Right lobe of liver (tissue), 6 donors: ENCODE measurements at places on chromosomes 2 and 18.

GRCh38 chr18:26438980-26439379 lies 109.4 kb downstream of the KCTD1 start:
- no peak for DNase-seq

- no peak for DNase-seq
Measured at GRCh38 chr18:12883372-12883683, 709 bp downstream of the PTPN2 start.

DNA sequence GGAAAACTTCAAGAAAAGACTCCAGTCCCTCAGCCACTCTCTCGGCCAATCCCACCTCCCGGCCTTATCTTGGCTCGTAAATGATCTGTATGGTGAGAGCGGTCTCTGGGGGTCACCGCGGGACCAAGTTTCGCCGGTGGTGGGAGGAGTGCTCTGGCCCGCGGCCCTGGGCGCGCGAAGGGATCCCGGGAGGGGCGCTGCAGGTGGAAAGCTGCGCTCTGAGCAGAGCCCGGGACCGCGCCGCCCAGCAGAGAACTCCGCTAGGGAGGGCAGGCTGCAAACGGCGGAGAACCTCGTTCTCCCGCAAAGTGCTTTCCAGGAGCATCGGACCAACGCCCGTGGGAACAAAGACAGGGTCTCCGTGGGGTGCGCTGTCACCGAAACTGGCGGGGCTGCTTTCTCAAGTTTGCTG lies 622 bp downstream of the LRP2 start:
- peak; percentile 53 for DNase-seq

DNA sequence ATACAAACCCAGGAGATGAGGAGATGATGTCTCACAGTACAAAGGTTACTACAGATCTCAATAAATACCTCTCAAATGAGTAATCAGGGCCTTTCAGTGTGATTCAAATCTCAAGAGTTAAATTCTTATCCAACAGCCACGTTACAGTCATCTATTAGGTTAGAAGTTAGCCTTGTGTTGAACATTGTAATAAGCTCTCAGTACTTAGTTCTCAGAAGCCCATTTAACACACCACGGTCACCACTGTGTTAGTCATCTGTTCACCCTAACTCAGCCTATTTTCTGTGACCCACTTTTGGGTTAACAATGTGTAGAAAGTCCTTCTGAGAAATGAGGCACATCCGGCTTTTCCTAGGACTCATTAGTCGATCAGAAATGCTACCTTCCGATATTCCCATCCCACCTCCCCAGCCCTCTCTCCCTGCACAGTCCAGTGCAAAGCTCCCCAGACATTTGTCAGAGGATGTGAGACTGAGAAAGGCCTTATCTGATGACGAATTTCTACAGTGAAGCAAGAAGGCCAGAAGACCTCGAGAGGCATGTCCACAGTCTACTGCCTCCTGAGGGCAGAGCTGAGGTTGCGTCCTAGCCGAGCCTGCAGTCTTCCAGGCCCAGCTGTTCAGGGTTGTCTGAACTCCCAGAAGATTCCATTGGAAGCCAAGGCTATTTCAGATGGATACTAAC lies 92.6 kb downstream of the ACTR2 start:
- DNase-seq = no peak

DNA sequence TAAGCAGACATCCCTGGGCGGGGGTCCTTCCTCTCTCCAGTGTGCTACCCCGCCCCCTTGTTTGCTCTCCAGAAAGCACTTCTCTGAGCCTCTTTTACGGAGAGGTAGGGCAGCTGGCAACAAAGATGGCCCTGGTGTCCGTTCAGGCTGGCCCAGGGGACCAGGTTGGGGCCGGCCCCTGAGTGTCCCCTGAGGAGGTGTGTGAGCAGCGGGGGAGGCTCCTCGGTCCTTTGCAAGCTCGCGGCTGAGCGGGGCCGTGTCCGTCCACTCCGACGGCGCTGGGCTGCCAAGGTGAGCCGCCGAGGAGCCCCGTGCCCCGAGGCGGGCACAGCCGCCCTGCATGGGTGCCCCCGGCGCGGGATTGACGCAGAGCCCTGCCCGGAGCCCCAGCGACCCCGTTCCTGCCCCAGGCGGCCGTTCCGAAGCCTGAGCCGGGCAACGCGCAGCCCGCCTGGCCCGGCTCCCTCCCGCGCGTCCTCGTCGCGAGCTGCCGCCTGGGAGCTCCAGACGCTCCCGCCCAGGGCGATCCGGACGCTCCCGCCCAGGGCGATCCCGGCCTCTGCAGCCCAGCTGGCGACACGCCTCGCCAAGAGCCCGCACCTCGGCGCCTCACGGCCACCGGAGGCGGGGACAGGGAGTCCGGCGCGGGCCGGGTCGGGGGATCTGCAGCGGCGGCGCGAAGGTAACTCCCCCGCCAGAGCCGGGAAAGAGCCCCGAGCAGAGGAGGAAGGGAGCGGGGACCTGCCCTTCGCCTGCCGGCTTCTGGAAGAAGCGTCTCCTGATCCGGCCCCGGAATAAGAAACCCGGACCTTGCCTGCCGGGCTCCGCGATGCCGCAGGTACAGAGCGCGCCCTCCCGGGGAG lies at the start of gene PROKR1:
TSS of gene PROKR1 (plus strand) at position 569 of the 863 bp plus-strand sequence. CDS start 2,243 bp downstream, outside the sequence.
- DNase-seq = peak; percentile 71

DNA sequence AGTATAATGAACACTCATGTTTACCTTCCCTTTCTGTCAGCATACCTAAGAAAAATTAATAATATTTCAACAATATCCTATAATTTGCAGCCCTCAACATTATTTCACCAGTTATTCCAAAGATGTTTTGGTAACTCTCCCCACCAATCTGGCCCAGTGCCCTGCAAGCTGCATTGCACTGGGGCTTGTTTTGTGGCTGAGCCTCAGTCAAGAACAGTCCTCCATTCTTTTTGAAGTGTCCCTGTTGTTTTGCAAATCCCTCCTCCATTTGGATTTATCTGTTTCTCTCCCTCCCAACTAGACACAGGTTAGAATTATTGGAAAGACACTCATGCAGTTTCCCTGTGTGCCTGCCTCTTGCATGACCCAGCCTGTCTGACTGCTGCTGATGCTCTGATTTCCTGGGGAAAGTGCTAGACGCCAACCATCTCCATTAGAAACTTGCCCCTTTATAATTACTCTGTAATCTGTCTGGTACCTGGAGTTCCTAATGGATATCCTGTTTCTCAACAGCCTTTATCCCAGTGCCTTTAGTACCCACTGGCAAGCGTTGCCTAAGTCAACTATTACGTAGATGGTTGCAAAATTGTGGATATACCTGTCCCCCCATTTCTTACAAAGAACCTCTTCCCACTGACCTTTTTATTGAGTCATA lies 60.2 kb downstream of the EIF5B start:
- no peak for DNase-seq

GRCh38 chr18:56575819-56576663 lies 62.4 kb downstream of the TXNL1 start:
- no peak for DNase-seq

- no peak for DNase-seq
Measured at GRCh38 chr2:239601201-239601851, 200.5 kb upstream of the HDAC4 start.

- DNase-seq = no peak
Measured at GRCh38 chr2:85711578-85712060, 17.5 kb downstream of the GNLY start.

DNA sequence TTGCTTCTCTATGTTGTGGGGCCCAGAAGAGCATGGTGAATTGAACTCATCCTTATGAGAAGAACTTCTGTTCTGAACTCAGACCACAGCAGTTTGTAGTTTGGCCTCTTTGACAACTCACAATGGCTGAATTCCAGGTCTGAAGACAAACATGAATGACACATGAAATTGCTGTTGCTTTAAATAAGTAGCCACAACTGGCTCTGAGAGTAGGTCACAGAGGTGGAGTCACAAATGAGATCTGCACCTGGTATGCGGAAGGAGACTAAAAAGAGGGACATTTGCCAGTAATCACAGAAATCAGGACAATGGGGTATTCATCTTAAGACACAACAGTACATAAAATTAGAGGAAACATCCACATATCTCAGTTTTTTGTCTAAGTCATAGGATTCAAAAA lies 290.3 kb upstream of the MMADHC start:
- DNase-seq = no peak

GRCh38 chr18:80175451-80176204 lies 66.6 kb downstream of the ADNP2 start:
- DNase-seq = no peak

- DNase-seq = no peak
Measured at GRCh38 chr18:43465483-43465882, 188.2 kb upstream of the SYT4 start.

- DNase-seq = no peak
Measured at GRCh38 chr2:142575561-142575960, 301.9 kb upstream of the KYNU start.

DNA sequence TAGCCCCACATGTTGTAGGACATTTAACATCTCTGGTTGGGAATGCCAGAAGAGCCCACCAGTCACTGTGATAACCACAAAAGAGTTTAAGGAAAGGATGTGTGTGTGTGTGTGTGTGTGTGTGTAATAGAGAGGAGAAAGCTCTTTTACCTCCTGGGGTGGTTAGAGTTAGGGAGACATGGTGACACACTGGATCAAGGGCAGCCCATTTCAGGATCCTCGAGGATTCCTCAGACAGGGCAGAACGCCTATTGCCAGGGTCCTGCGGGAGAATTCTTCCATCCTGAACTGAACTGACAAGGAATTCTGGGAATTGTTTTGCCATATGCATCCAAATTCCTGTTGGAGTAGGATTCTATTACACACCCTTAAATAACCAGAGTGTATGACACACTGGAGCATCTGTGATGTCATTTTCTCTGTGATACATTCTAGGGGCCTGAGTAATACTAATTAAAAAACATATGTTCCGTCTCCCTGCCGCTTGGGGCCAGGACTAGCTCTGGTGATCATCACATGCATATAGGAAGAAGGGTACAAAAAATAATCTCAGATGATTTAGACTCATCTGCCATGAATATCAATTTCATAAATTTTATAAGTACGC lies 156.4 kb upstream of the MMADHC start:
- no peak for DNase-seq

DNA sequence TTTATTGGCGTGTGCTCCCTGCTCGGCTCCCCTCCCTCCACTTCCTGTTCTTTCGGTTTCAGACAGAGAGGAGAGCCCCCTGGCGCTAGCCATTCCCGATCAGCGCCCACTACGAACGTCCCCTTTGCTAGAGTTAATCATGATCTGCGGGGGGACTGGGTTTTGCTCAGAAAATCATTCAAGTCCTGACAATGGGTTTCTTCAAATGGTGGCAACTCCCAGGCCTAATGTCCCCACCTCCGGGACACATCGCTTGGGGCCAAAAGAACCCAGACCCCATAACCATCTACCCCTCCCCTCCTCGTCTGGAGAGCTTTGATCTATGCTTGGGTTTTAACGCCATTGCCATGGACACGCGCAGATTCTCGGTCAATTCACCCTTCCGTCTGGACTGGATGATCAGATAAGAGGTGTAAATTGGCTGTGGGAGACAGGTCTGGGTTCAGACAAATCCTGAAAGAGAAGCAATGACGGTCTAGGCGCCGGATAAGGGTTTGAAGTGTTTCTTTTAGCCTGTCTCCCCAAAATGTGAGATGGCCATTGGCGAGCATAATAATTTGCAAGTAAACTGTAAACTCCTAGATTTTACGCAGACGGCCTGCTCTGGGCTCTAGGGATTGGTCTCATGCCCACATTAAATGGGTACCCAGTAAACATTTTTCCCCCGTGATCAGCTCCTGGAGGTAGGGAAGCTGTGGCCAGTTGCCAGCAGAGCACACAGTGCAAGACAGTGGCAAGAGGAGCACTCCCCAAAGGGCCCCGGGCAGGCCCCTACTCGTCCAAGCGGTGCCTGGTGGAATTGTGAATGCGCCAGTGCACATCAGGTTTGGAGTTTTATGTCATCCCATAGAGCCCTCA lies 4.7 kb downstream of the NRP2 start:
- no peak for DNase-seq

GRCh38 chr2:5951471-5951870 lies 259.3 kb downstream of the SOX11 start:
- no peak for DNase-seq

- no peak for DNase-seq
Measured at GRCh38 chr2:223563462-223563861, 38.7 kb downstream of the SCG2 start.

DNA sequence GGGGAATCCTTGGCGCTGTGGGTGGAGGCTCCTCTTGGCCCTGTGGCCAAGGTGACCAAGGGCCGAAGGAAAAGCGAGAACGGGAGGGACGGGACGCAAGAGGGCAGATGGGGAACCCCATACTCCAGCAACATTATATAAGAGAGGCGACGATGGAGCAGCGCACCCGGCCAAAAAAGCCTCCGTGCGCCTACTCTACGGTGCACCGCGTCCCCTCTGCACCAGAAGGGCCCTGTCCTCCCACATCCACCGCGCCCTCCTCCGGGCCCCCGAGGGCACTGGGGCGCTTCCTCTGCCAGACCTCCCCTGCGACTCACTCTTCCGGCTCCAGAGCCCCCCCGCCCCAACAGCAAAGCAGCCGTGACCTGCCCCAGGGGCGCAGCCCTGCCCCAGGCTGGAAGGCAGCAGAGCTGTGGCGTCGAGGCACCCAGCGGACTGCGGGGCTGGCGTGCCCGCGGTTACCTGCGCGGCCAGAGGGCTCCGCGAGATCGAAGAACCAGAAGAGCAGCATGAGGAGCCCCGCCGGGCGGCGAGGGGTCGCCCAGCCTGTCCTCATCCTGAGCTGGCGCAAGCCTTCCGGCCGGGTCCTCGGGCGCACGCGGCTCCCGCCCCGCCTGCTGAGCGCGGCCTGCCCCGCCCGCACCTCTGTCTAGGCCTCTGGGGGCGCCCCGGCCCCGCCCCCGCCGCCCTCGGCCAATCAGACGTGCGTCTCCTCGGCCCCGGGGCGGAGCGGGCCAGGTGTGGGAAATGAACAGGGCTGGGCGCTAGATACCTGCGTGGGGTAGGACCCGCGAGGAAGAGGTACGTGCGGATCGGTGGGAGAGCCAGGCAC lies 106.3 kb upstream of the CD302 start:
- peak; percentile 65 for DNase-seq

GRCh38 chr18:13455960-13456481 lies 237.5 kb downstream of the LDLRAD4 start:
- DNase-seq = no peak

- DNase-seq = no peak
Measured at GRCh38 chr2:120976501-120977307, 241.0 kb downstream of the GLI2 start.

- no peak for DNase-seq
Measured at GRCh38 chr2:192060161-192060560, 134.6 kb downstream of the TMEFF2 start.

DNA sequence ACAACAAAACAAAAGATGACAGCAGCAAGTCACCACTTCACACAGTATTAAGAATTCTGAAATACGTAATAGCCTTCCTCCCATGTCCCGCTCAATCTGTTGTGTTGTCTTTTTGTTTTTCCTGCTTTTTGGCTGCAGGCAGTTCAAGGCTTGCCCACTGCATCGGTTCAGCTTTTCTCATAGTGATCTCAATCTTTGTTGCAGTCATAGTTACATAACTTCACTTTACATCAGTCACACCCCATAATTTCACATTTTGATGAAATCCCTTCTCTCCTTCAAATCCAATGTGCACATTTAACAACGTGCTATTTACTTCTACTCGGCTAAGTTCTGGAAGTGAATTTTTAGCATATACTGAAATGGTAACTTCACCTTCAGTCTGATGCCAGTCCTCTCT lies 33.8 kb upstream of the HAAO start:
- DNase-seq = no peak

GRCh38 chr2:47617028-47617427 lies 165.9 kb upstream of the MSH6 start:
- DNase-seq = no peak
